ENCODE measurements at places on chromosomes 6 and 20.
A peak's percentile ranks its signal among the peaks of the same experiment; 100 is the strongest.

DNA sequence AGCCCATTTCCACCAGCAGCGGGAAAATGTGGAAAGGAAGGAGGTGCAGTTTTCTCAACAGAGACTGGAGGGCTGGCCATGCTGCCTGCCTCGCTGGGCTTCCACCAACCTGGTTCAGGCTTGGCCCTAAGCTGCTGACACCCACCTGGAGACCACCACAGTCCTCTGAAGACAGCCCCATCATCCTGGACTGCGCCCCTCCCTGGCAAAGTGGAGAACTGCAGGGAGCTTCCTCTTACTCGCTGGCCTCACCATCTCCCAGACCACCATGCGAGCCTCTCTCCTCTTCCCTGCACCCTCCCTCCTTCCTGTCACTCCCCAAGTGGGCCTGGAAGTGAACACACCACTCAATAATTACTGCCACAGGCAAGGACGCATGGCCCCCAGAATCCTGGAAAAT, 71.5 kb downstream of the PSMG4 start:
- DNase-seq, result no peak

DNA sequence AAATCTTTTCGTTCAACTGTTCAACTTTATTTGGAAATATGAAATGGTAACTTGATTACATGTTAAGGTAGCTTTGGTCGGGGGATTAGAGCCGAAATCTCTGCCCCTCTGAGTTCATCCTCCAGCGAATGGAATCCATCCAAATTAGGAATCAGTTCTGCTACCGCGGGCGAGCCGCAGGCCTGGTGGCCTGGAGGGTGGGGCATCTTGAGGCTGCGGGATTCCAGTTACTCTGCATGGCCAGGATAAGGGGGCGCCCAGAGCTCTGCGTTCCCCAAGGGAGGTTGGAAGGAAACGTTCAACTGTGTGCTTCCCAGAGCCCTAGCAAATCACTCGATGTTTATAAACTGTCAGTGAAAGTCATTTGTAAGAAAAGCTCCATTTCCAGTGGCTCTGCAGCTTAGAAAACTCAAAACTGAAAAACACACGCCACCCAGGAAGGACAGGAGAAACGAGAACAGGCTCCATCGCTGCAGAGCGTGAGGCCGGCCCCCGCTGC, 262.2 kb downstream of the TAF4 start:
- no peak for DNase-seq

DNA sequence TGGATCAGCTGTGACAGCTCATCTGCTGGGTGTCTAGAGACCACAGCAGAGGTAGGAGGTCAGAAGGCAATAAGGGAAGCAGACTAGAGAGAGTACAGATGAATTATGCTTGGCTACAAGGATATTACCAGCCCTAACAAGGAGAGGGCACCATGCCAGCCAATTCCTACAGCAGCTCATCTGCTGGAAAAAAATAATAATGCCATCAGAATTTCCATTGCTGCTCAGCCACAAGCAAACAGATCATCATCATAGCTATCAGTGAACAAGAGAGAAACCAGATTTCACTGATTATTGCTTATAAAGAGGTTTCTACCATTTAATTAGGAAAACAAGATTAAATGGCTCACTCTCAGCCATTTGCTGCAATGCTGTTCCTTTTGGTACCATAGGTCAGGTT, 66.5 kb downstream of the PSMG4 start:
- no peak for DNase-seq

DNA sequence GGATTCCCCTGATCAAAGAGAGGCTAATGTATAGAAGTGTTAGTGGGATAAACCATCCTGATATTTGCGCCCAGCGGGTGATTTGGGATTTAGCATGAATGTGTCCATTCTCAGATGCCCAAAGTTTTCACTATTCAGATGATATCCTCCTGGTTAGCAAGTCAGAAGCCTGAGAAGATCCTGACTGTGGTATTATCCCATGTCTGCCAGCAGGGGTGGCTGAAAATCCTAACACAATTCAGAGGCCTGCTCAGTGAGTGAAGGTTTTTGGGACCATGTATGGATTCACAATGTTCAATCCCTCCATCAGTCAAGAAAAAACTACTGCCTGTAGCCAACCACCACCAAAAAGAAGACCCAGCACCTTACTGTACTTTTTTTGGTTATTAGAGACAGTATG, 34.1 kb upstream of the SPACA1 start:
- no peak for DNase-seq

DNA sequence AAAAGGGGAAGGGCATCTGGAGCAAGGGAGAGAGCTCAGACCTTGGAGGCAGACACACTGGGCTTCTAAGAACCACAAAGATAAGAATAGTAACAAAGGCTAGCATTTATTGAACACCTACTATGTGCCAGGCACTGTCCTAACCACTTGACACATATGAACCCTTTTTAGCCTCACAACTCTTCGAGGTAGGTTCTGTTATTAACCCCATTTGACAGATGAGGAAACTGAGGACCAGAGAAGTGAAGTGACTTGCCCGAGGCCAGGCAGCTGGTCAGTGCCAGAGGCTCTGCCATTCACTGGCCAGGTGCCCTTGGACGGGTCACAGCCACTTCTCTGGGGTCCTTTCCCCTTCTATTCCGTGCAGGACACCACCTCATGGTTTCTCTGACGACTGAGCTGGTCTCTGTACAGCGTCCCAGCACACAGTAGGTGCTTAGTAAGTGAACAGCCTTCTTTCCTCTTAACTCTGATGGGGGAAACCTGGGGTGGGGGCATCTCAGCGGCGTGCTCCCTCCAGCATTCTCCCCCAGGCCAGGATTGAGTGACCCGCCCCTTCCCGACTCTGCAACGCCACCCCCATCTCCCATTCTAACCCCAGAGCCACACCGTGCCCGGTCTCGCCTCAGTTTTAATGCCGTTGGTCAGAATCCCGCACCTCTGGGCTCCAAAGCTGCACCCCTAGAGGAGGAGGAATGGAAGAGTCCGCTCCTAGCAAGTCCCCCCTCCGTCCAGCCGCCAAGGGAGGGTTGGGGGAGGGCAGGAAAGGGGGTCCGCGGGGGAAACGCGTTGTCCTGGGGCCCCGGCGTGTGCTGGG, 55.7 kb downstream of the CD40 start:
- no peak for DNase-seq

DNA sequence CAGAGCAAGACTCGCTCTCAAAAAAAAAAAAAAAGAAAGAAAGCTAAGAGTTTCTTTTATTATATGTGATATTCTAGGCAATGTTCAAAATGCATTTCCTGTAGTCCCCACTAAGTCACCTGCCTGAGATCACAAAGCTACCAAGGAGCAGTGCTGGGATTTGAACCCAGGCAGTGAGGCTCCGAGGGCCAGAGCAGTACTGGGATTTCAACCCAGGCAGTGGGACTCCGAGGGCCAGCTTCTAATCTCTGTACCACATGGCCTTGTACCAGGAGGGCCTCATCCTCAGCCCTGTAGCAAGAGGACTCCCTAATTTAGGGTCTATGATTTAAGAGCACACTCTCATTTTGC, 39.7 kb downstream of the ZMYND8 start:
- no peak for DNase-seq

DNA sequence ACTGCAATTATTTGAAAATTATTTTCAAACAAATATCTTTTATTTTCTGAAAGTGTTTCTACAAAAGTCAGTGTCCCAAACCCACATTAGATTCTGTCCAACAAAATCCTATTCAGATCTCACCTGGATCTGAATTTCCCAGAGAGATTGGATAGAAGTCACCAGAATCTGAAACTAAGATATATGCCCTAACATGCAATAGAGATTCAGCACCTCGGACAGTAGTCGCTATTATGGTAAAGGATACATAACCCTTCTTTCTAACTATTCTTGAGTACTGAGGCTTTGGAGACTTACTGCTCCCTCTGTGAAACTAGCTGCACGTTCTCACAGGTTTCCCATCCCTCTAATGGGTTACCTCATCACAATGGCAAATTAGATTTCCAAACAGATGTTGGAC, 151.4 kb downstream of the ID4 start:
- DNase-seq, result no peak

DNA sequence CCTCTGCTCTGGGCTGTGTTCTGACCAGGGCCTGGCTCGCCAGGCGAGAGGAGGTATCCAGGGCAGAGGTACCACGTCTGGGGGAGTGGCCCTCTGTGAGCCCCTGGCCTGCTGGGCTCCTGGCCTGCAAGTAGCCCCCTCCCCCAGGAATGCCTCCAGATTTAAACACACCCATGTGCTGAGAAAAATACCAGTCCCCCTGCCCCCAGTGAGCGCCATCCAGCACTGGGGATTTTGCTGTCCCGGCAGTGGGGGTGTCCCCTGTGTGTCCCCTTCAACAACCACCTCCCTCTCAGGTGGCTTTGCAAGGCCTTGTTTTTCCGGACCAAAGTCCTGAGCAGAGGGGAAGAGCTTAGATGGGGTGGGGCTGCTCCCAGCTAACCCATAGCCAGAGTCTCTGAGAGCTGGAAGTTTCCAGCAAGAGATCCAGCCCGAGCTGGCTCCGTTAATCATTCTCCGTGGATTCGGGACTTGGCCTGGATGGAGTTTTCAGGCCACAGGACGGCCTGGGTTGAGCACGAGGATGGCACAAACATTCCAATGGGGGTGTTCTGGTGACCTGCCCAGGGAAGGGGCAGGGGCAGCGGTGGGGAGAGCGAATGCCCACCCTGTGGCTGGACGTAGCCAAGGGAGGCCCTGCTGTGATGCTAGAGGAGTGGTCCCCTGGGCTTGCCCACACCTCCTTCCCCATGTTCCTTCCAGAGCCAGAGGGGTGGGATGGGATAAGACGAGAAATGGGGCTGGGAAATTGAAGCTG, 29.0 kb downstream of the PCK1 start:
- DNase-seq, result no peak

GRCh38 chr6:10140136-10140535, 274.7 kb downstream of the TFAP2A start:
- DNase-seq, result no peak

DNA sequence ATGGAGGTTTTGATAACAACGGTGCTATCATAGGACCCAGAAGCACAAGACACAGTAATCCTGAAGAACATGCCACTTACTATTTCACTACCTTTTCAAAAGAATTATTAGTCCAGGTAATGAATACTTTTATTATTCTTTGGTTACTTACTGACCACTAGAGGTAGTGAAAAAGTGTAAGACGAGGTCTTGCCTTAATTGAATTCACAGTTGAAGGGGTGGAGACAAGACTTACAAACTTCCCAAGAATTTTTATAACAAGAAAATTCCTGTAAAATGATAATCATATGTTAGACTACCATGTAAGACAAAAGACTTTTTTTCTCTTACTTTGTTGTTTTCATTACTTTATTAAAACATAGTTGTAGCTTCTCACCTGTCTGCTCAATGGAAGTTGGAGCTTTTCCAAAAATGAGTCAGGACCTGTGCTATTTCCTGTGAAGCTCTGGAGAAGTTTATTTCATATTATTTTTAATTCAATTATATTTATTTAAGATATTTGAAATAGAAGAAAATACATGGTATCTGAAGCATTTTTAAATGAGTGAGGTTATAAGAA, 52.4 kb downstream of the DOP1A start:
- no peak for DNase-seq

GRCh38 chr6:149248693-149249369, 68.7 kb upstream of the TAB2 start:
- no peak for DNase-seq

- no peak for DNase-seq
Observed at GRCh38 chr6:49522710-49523593, 23.2 kb downstream of the GLYATL3 start.

DNA sequence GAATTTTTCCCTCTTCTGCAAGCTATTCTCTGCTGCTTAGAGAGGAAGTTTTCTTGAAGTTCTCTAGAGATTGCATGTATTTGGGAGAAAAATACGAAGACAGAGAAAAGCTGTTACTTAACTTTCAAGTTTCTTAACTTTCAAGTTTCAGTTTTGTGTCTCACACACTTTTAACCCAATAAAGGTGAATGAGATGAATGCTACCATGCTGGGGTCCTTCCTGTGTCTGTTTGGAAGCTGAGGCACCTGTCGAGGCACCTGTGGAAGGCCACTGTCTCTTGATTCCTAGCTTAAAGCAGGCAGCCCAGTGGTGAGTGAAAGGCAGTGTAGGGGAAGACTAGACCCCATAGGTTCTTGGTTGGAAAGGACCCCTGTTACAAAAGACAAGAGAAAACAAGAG, 372.8 kb upstream of the JARID2 start:
- no peak for DNase-seq

DNA sequence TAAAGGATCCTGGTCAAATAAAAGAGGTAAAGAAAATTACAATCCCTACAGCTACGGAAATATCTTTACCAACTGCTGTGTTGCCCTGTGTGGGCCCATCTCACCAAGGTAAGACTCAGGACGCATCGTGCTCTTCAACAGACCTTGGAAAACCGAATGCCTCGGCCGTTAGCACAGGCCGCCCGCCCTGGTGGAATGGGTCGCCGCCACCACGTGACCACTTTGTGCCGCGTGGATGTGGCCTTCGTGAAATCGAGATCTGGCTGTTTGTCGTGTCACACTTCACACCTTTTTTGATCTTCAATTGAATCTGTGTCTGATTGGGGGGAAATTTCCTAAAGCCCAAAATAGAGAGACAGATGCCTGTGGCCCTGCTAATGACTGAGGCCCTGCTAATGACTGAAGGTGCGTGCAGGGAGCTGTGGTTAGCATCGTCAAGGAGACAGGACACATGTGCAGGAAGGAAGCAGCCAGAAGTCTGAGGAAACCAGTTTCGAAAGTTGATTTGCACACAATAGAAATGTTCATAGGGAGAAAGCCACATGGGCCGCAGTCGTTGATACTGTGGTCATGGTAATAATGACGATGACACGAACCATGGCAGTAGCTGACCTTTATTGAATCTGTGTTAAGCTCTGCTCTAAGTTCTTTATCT, 175.7 kb upstream of the SNX9 start:
- no peak for DNase-seq

GRCh38 chr20:1434571-1435336, 31.9 kb downstream of the NSFL1C start:
- no peak for DNase-seq

GRCh38 chr6:89034586-89035251, 45.8 kb upstream of the PNRC1 start:
- no peak for DNase-seq

- peak; percentile 52 for DNase-seq
Observed at GRCh38 chr6:79077715-79078074, 359 bp downstream of the PHIP start.

DNA sequence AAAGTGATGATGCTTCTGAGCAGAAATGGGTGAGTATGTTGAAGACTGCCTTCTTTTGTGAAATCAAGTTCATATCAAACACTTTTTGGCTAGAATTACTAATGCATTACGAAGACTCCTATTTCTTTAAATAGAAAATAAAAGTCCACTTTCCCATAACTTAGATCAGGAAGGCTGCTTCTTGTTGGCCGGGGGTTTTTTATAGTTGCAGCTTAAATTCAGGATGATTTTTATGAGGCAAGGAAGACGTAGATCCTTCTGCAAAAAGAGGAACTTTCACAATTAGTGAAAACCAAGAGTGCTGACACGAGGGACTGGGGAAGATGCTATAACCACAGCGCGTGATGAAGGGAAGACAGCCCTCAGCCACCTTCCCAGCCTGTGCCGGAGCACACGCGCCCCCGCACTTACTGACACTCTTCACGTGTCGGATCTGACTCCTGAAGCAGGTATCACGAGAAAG, 206.1 kb upstream of the PRDM1 start:
- DNase-seq, result no peak

DNA sequence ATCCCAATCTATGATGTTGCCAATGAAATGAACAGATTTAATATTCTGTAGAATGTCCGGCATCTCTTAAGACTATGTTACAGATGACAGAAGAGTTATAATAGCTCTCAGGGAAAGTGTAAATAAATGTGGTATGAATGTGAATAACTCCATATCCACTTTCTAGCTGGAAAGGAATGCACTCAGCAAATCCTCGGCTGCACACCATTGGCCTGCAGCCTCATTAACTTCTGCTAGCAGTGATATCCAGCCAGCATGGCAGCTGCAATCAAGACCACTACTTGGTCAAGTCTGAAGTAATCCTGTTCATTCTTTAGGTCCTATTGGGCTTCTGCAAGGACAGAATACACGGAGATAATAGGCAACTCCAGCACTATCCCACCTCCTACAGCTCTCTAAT, 17.3 kb upstream of the MICA start:
- DNase-seq, result no peak

Measured in WERI-Rb-1 (cell line).